ENCODE measurements at places on chromosomes 4 and X. TPM values are rescaled to one million over a fixed set of nuclear protein-coding genes. Genes with fewer than 3 reads are reported as not detected.

The RAPGEF2 gene
- 97.6 TPM for total RNA-seq

The RHOXF1 gene
- not detected for total RNA-seq

The MAP3K15 gene
- total RNA-seq = not detected

The TMSB15C gene
- 5.8 TPM for total RNA-seq

The DOK7 gene
- 0.05 TPM for total RNA-seq

The RPS6KA6 gene
- 5.9 TPM for total RNA-seq

The CFAP47 gene
- not detected for total RNA-seq

DNA sequence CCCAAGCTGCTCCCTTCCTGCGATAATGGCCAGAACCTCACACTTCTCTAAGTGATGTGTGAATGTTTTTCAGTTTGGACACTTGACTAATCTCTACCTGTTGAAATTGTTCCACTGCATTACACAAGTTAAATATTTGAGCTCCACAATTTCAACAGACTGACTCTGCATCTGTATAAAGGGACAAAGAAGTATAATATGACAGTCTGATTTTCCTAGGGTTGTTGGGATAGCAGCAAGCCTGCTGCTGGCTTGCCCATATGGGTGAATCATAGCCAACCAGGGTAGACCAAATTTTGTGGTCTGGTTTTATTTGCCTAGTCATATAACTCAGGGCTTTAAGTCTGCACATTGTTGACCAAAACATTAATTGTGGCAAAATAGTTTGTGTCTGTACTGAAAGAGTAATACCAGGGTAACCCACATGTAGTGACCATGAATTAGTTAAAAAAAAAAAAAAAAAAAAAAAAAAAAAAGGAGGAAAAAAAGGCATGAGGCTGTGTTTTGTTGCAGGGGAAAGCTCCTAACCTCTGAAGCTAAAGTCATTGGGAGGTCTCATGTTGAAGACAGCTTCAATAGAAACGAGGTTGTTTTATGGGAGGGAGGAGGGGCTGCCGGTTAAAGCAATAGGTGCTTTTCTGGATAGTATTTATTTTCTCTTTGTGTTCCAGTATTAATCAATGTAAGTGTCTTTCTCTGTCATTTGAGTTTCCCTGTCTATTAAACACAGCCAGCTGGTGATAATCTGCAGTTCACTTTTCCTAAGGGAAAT lies 534.2 kb downstream of the RAB28 start:
- DNase-seq = no peak

DNA sequence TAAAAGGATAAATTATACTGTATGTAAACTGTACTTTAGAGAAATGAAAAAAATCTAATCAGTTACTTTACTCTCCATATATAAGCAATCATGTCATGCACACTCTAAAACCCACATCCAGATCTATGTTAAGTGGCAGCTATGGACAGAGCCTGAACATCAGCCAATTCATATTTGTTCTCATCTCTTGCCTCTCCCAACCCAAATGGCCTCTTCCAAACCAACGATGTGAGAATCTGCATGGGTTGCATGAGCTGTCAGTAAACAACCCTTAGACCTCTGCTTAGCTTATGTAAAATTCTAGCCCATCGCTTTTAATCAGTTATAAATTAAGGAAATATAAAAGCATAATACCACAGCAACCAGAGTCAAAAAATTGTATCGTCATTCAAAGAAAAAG lies 288.7 kb upstream of the INTU start:
- no peak for DNase-seq

GRCh38 chr4:10055871-10056270 lies 34.6 kb upstream of the SLC2A9 start:
- DNase-seq = no peak

- DNase-seq = no peak
Observed at GRCh38 chr4:149933120-149933519, 117.5 kb upstream of the IQCM start.

DNA sequence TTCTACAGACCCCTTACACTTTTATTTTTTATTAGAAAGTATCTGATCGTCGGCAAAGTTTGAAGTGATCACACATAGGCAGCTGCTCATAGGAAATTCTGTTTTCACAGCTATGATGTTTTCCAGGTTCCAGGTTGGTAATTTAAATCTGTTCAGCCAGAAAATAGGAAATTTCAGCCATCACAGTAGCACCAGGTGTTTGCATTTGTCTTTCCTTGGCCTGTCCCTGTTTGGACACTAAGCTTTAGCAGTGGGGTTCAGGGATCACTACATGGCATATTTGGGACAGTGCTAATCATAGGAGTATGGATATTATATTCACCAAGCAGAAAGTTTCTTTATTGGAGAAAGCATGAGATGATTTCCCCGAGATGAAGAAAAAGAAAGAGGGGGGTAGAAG lies 92.9 kb downstream of the ANK2 start:
- no peak for DNase-seq

DNA sequence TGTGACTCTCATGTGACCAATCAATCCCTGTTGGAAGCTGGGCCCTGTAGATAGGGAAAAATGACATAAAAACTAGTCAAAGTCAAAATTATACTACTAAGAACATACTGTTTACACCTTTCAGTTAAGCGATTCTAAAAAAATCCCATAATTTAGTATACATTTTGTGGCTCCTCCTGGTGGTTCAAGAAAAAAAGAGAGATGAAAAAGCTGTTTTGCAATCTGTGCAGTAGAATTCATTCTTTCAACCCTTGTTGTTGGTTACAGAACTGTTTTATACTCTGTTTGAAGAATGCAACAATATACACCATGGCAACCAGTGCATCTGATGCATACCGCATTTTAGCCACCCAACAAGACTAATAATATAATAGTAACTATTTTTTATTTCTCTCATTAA lies 66.8 kb upstream of the ANK2 start:
- DNase-seq = no peak

DNA sequence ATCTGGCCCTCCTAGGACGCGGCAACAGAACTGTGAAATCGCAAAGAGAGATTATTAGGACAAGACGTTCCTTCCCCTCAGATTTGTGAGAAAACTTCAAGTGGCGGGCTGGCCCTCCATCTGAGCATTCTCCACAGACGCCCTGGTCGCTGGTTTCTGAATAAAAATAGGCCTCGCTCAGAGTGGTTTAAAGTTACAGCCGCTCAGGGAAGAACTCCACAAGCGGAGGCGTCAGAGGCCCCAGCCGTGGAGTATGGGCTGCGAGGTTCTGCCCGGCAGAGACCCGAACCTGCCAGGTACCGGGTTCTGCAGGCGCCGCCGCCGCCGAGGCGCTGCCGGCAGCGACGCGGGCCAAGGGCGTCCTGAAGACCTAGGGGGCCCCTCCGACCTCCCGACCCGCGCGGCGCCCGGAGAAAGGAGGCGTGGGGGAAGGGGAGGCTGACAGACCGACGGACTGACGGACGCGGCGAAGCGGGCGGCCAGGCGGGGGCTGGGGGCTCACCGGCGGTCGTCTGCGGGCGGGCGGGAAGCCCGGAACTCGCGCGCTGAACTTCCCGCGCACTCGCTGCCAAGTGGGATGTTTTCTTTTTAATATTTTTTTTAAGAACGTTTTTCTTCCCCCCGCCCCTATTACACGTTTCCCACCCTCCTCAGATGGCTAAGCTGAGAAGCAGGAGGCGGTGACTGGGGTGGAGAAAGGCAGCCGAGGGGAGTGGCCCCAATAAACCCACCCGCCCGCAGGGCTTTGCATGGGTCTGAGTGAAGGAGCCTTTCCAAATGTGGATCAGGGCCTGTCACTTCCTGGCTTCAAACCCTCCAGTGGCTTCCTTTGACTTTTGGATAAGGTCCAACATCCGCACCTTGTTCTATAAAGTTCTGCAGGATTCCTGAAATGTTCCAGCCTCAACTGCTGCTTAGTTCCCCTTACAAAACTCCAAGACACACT lies at the start of gene PABPC4L:
TSS of gene PABPC4L (minus strand) at position 574 of the 946 bp plus-strand sequence. CDS start 770 bp downstream, outside the sequence.
- no peak for DNase-seq

GRCh38 chr4:40265910-40266274 lies 69.1 kb downstream of the RHOH start:
- no peak for DNase-seq

DNA sequence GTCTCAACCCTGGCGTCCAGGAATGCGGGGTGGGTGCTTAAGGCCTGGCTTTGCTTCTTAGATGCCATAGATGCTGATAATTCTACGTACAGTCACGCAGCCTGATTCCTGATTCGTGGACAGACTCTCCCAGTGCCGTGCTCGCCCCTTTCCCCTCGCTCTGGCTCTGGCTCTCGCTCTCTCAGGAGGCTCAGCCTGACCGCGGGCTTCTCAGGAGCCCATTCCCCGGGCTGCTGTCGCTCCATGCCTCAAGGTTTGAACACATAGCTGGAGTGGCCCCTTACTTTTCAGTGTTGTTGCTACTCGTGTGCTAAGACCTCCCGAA lies 59.2 kb upstream of the ZC4H2 start:
- DNase-seq = no peak

GRCh38 chr4:153758688-153759406 lies 977 bp downstream of the RNF175 start:
- no peak for DNase-seq

DNA sequence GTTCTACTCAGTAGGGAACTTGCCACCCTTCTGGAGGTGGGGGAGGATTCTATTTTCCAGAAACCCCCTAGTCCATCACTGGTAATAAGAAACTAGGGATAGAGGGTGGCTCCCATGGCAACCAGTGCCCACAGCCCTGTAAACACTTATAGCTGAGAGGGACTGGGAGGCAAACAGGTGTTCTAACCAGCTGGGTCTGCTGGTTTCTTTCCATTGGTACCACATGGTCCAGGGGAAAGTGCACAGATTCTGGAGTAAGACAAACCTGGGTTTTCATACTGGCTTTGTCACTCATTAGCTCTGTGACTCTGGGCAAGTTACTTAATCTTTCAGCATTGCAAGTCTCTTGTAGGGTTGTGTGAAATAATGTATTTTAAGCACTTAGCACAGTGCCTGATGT lies 26.9 kb downstream of the IGSF1 start:
- DNase-seq = no peak
